Panc1 (cell line): ENCODE measurements at places on chromosomes 11 and 22. TPM values are rescaled to one million over a fixed set of nuclear protein-coding genes. Genes with fewer than 3 reads are reported as not detected.

ROBO4 gene
- total RNA-seq, result 0.26 TPM

OR2AG1 gene
- total RNA-seq, result not detected

FAM83F gene
- total RNA-seq, result 0.05 TPM

CRYAB gene
- 0.59 TPM for total RNA-seq

DEUP1 gene
- total RNA-seq, result not detected

EPS8L2 gene
- 256 TPM for total RNA-seq

MCAT gene
- total RNA-seq, result 16.3 TPM

XKR3 gene
- not detected for total RNA-seq

CENPM gene
- total RNA-seq, result 39.8 TPM

PDGFD gene
- total RNA-seq, result 1.3 TPM

TSPAN18 gene
- total RNA-seq, result 21.3 TPM

OR51F1 gene
- not detected for total RNA-seq

KCNQ1OT1 gene
- 1.3 TPM for total RNA-seq

DUSP8 gene
- total RNA-seq, result 5.5 TPM

OR6A2 gene
- total RNA-seq, result 0.15 TPM

SMIM35 gene
- total RNA-seq, result not detected

SMCO4 gene
- 14.1 TPM for total RNA-seq

CRYBB3 gene
- 0.67 TPM for total RNA-seq

SIAE gene
- total RNA-seq, result 14.9 TPM

SLC22A6 gene
- not detected for total RNA-seq

ST13 gene
- total RNA-seq, result 200 TPM

TAF6L gene
- total RNA-seq, result 32.6 TPM

PRRG4 gene
- 0.87 TPM for total RNA-seq

XNDC1N gene
- total RNA-seq, result 11.5 TPM

SLC22A12 gene
- not detected for total RNA-seq

ANO1 gene
- total RNA-seq, result 2.3 TPM

GAL3ST1 gene
- total RNA-seq, result 1.1 TPM

SDHAF2 gene
- 43.2 TPM for total RNA-seq

SSH3 gene
- total RNA-seq, result 79.8 TPM

PDE2A gene
- total RNA-seq, result 0.74 TPM

KCTD14 gene
- total RNA-seq, result 19.3 TPM

TYR gene
- total RNA-seq, result not detected

PICK1 gene
- total RNA-seq, result 21.3 TPM

OR51A4 gene
- total RNA-seq, result not detected

OR10G4 gene
- total RNA-seq, result not detected

RGL4 gene
- not detected for total RNA-seq

EIF3D gene
- total RNA-seq, result 151 TPM

LRRC56 gene
- 9.8 TPM for total RNA-seq

NRGN gene
- 5.7 TPM for total RNA-seq

GAS2 gene
- total RNA-seq, result 0.87 TPM

OR52I1 gene
- not detected for total RNA-seq

MS4A7 gene
- 0.23 TPM for total RNA-seq

PNPLA5 gene
- not detected for total RNA-seq

OR1S2 gene
- total RNA-seq, result not detected

SLC29A2 gene
- 28.3 TPM for total RNA-seq

FGF3 gene
- not detected for total RNA-seq

ABCC8 gene
- total RNA-seq, result 0.18 TPM

MRGPRE gene
- total RNA-seq, result 0.13 TPM
